ENCODE measurements at places on chromosomes 7 and 10.

- no peak for DNase-seq
Observed at GRCh38 chr7:83819911-83820310, 171.0 kb upstream of the SEMA3E start.

GRCh38 chr7:95794917-95795515 lies 22.7 kb downstream of the DYNC1I1 start:
- DNase-seq = peak; percentile 25

DNA sequence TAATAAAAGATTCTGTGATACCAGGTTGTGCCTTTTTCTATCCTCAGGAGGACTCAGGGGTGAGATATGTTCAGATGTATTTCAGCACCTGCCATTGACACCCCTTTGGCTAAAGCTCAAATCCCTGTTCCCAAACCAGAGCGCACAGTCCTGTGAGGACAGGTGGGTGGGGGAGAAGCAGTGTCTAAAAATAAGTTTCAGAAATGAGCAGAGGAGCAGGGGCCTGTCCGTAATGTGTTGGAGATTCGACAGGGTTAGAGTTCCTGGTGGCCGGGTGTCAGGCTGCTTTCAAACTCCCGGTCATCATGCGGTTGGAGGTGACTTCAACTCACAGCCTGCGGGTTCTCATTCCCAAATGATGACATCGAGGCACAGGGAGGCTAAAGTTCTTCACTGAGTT lies 211.5 kb downstream of the KLF6 start:
- no peak for DNase-seq

GRCh38 chr7:41877118-41877517 lies 174.2 kb upstream of the INHBA start:
- no peak for DNase-seq

DNA sequence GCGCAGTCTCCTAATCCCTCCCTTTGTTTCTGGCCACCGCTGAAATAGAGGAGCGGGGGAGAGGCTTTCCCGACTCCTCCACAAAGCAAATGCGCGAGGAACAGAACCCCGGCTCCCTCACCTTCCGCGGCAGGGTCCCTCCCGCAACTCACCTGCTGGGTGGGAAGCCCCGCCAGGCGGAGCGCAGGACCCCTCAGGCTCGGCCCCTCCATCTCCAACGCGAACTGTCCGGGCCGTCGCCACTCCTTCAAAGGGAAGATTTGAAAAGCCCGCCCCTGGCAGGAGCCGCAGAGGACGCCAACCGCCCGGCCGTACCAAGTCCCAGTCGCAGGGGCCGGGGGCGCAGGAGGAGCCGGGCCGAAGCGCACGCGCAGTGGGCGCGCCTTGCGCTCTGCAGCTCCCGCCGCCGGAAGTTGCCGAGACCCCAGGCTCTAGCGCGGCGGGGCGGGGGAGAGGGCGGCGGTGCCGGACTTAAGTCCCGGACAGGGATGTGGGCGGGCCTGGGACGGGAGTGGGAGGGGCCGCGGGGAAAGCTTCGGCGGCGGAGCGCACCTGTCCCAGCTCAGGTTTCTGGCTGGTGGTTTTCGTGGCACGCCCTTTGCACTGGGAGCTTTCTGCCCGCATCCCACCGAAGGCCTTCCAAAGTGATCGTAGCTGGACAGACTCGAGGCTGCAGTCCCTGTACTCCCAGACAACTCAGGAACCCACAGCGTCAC lies at the start of gene RTKN2:
RTKN2 (minus strand) TSS at position 446 of the 716 bp plus-strand sequence; CDS start at position 212, 234 bp downstream.
- peak; percentile 74 for DNase-seq

DNA sequence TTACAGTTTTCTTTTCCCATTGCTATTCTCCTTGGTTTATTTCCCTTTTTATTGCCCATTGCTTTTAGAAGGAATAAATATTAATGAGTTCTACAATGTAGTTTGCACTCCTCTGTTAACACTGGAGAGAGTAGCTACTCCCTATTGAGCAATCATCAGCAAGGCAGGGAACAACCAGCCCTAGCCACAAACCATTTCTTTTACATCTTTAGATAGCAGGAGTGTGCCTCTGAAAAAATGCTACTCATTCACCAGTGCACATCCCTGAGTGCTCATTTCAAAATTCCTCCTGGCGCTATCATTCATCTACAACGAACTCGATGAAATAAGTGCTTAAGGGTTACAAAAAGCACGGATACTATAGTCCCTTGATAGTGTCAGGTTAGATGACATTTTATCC lies 252.9 kb downstream of the THSD7A start:
- DNase-seq = no peak

GRCh38 chr7:15213093-15213492 lies 310.5 kb upstream of the DGKB start:
- no peak for DNase-seq

- DNase-seq = no peak
Observed at GRCh38 chr7:54664235-54665228, 94.5 kb downstream of the SEC61G start.

- peak; percentile 57 for DNase-seq
Observed at GRCh38 chr7:1103009-1103788, 15.3 kb downstream of the GPER1 start.

GRCh38 chr10:43262397-43262901 lies 4.4 kb downstream of the RASGEF1A start:
- DNase-seq = no peak

DNA sequence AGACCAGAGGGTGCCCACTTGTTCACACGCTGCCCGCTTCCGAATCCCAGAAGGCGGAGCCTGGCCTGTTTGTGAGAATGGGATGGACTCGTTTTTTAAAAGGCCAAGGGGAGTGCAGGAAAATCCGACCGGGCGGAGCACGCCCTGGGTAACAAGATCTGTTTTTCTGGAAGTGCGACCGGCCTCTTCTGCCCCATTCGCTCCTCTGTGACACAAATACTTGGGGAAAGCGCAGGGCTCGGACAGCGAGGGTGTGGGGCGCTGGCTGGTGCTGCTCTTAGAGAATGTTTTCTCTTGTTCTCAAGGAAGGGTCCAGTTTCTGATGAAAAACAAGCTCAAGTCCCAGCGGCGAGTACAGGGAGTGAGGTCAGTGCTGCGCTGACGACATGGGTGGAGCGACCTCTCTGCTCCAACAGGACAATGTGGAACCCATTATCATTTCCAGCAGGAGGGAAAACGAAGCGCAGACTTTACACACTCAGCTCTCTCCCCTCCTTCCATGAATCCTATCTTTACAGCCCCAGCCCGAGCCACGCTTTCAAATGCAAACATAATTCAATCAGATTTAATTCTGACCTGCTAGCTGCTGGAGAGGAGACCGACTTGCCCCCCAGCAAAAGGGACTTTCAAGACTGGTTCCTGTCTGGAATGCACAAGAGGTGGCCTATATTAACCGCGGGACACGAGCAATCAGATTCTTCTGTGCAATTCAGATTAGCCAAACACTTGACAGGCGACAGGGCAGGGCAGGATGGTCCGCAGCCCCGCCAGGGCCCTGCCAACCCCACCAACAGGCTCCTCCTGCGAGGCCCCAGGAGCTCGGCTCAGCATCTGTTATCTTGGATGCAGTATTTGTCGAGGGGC lies 1.1 kb downstream of the RADIL start:
- no peak for DNase-seq

- peak; percentile 95 for DNase-seq
Observed at GRCh38 chr10:48606530-48607355, 1.9 kb upstream of the ARHGAP22 start.

GRCh38 chr10:50369931-50370330 lies 118.6 kb upstream of the ASAH2 start:
- no peak for DNase-seq

DNA sequence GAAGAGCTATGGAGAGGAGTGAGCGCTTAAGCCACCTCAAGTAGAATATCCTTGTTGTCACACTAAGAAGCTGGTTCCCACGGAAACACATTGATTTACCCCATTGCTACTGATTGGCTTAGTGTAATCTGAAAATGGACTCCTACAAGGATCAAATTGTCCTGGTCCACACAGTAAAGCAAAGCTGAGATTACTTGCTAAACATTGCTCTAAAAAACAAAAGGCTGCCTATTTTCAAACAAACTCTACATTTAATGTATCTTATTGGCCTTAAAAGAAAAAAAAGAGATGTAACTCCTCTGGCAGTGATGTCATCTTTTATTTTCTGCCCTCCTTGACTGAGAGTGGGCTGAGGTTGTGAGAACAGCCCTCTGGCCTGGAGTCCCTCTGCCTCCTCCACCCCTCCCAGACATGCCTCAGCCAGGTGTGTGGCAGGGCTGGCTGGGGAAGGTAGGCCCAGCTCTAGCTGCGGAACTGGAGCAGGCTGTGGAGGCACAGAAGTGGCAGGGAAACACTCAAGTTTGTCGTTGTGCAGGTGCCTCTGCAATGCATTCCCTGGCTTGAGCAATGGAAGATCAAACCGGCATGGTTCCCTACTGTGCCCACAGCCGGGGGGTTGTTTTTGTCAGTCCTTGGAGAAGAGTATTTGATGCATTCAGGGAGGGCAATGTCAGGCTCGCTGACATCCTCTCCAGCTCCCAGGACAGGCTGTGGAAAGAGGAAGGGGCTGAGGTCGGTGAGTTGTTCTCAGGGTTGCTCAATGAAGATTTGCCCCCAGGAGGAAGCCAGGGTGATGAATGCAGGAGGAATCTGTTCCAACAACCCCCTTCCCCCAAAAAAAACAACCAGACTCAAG lies 9.1 kb downstream of the KLF6 start:
- DNase-seq = peak; percentile 54

DNA sequence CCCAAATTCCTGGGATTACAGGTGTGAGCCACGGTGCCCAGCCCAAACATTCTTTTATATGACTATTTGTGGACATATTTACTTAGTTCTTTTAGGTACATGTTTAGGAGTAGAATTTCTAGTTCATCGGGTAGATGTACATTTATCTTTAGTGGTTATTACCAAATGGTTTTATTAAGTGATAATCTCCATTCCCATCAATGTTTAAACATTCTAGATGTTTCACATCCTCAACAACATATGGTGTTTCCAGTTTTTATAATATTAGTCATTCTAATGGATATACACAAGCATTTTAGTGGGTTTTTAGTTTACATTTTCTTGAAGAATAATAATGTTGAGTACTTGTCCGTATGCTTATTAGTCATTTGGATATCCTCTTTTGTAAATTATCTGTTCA lies 131.7 kb downstream of the RTKN2 start:
- DNase-seq = no peak

GRCh38 chr10:118412132-118412760 lies 70.1 kb upstream of the FAM204A start:
- DNase-seq = no peak

DNA sequence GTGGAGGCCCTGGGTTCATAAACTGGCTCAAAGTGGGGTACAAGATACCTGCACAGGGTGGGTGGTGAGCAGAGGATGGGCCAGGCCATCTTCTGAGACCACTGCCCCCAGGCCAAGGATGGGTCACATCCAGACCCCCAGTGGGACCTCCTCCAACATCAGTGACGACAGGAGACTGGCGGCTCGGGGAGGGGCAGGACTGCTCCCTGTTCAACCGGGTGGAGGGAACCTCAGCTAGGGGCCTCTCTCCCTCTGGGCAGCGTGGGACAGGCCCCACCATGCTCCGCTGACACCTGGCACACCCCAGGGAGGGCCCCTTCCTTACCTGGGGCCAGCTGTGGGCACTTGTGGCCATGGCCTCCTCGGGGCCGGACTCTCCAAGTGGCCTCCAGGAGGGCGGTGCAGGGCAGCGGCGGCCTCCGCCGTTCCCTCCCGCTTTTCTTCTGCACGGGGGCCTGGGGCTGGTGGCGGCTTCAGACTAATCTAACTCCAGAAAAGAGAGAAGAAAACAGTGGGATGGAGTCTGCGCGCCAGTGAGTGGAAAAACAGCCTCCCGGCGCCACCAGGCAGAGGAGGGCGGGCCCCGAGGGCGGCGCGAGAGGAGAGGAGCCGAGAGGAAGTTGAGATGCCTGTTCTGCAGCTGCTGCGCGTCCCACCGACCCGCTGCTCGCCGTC lies at the start of gene CALHM2:
CALHM2 (minus strand) TSS at position 540 of the 675 bp plus-strand sequence. CDS start 2,429 bp downstream, outside the sequence.
- DNase-seq = peak; percentile 55

DNA sequence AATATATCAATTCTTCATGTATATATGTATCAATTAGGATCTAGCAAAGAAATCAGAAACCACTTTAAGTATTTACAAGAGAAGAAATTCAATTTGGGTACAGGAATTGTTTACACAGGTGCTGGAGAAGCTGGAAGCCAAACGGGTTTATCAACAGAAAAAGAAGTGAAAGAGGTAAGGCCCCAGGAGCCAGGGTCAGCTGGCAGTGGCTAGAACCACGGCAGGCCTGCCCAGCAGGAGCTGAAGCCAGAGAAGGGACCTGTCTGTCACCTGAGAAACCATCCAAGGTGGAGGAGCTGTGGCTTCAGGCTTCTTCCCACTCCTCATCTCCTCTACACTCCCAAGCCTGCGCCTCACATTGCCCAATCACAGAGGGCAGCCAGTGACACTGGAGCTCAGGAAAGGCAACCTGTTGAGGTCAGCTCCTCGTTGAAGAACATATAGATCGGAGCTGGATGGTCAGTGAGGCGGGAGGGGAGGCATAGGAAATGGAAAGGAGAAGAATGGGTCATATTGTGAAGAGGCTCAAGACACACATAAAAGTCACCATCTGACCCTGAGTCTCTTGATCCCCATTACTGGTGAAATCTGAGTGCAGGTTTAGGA lies 182.6 kb downstream of the REEP3 start:
- no peak for DNase-seq

- no peak for DNase-seq
Observed at GRCh38 chr10:48794074-48794473, 109.4 kb downstream of the WDFY4 start.

- no peak for DNase-seq
Observed at GRCh38 chr7:103080923-103081322, 6.0 kb downstream of the ARMC10 start.

- peak; percentile 69 for DNase-seq
Observed at GRCh38 chr10:91389636-91390512, 20.3 kb upstream of the HECTD2 start.

GRCh38 chr7:38177621-38178003 lies 433 bp upstream of the STARD3NL start:
- no peak for DNase-seq

GRCh38 chr10:62899311-62899710 lies 83.1 kb upstream of the EGR2 start:
- DNase-seq = no peak

DNA sequence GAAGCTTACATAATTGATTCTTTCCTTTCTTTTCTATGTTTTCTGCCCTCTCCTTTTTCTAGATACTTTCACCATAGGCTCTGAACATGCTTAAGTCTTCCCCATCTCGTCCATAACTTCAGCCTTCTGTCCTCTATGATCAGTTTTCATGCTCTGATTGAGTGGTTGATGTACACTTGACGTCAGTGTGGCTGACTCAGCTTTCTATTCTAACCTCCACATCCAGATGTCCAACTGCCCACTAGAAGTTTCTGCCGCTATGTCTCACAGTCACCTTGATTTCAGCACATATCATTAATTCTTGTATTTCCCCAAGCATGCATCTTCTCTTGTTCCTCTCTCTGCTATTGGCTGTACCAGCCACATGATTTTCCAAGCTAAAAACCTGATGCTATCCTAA lies 15.0 kb downstream of the CDK14 start:
- DNase-seq = no peak

DNA sequence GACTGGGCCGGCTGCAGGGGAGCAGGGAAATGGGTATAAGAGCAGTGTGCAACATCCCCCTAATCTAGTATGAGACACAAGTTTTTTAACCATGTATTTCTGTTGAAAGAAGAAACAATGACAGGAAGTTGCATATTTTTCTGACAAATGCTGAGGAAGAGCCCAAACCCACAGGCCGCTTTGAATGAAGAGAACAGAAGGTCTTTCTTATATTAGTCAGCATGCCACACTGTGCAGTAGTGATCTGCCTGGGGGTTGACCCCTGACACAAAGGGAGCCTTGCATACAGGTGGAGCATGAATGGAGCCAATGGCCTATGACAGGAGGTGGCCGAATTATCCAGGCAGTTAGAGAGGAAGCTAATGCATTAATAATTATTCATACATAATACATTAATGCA lies 518.3 kb downstream of the PLXDC2 start:
- DNase-seq = no peak
